ENCODE measurements at places on chromosomes 7 and 10. TPM values are rescaled to one million over a fixed set of nuclear protein-coding genes. Genes with fewer than 3 reads are reported as not detected.

- no peaks in the 10 kb centered on the region for H3K27me3 ChIP-seq
- H3K4me1 ChIP-seq = no peaks in the 10 kb centered on the region
- no peak overlapping the region for H3K4me3 ChIP-seq
- H3K36me3 ChIP-seq = no peaks in the 10 kb centered on the region
- DNase-seq = no peak
Measured at GRCh38 chr7:84452618-84453017, 258.0 kb upstream of the SEMA3A start.

DNA sequence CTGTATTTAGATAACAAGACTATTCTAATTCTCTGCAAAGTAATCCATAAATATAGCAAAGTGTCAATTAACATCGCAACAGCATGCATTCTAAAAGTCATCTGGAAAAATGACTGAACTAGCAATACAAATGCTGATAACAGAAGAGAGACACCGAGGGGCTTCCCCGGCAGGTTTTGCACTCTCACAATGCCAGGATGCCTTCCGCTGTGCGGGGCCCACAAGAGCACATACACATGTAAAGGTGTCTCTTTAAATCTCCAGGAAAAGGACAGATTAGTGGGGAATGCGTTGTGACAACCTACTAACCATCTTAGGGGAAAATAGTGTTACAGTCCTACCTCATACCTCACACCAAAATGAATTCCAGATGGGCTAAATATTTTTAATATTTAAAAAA is 86.9 kb downstream of the CXCL12 start:
- H3K27me3 ChIP-seq = no peaks in the 10 kb centered on the region
- H3K36me3 ChIP-seq = no peaks in the 10 kb centered on the region
- DNase-seq = no peak
- no peak overlapping the region for H3K4me3 ChIP-seq
- H3K27ac ChIP-seq = no peak overlapping the region
- H3K4me1 ChIP-seq = no peaks in the 10 kb centered on the region

DNA sequence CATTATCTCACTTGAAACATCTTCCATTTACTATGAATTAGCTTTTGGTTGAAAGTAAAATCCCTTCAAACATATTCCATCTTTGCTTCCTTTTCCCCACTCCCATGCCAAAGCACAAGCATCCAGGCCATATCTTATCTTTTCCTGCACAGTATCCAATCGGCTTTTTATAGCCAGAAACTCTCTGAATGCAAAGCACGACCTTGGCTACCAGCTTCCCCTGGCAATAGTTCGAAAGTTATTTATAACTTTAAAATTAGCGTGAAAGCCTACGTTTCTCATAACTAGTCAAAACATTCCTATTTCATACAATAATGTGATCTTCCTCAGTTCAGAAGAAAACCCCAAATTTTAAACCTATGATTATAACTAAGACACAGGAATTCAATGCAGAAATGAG is 440 bp downstream of the CTNNA3 start:
- H3K27me3 ChIP-seq = no peaks in the 10 kb centered on the region
- DNase-seq = no peak
- no peaks in the 10 kb centered on the region for H3K4me1 ChIP-seq
- no peak overlapping the region for H3K27ac ChIP-seq
- no peaks in the 10 kb centered on the region for H3K36me3 ChIP-seq

DNA sequence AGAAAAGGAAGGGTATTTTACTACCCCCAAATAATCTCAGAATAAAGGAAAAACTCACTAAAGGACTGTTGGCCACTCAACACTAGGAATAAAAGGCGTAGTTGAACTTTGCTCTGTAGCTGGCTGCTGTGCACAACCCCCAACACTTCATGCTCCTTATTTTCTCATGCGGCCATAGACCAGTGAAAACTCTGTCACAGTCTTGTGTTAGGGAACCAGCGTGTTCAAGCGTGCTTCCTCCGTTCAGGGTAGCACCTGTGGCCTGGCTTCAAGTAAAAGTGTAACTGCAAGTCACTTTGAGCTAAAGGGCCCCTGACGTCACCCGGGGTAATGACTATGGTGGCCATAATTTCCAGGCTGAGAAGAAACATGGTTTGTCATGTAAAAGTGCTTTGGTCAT is 27.0 kb downstream of the BLNK start:
- H3K4me3 ChIP-seq = no peak overlapping the region
- no peaks in the 10 kb centered on the region for H3K36me3 ChIP-seq
- DNase-seq = peak; percentile 53
- no peaks in the 10 kb centered on the region for H3K27me3 ChIP-seq

DNA sequence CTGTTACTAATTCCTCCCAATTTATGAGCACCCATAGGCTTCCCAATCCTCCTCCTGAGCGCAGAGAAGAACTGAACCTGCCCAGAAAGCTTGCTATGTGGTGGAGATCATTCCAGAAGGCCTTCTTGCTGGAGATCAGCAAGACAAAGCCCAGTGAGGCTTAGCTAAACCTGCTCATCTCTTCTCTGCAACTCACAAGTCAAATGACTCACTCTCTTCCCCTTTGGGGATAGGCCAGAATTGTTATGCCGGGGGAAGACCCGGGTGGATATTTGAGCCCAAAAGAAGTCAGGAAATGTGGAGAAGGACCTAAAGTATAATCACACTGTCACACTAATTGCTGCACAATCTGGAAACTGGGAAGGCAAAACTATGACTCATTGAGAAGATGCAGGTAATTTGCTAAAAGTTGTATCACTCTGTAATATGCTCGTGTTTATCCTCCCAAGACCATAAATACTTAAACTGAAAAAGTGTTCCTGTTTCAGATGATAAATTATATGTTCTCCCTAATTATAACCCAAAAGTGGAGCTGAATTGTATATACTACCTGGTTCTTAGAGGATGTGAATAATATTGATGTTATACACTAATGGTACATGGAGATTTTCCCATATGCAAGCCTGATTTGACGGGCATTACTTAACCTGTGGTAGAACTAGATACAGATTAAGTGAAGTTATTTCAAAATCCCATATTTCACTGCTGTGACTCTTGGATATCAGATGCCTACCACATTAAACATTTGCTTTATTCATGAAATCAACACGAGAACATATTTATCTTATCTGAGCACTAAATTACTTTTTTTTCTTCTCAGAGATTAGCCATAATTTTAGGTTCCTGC is 6.4 kb downstream of the NEBL start:
- DNase-seq = no peak
- H3K4me3 ChIP-seq = no peak overlapping the region
- no peaks in the 10 kb centered on the region for H3K4me1 ChIP-seq

- no peak for DNase-seq
- H3K4me1 ChIP-seq = no peaks in the 10 kb centered on the region
- H3K36me3 ChIP-seq = no peaks in the 10 kb centered on the region
- H3K27ac ChIP-seq = no peak overlapping the region
- H3K4me3 ChIP-seq = no peak overlapping the region
- H3K27me3 ChIP-seq = no peaks in the 10 kb centered on the region
Measured at GRCh38 chr7:85508642-85509410, 322.0 kb upstream of the SEMA3D start.

DNA sequence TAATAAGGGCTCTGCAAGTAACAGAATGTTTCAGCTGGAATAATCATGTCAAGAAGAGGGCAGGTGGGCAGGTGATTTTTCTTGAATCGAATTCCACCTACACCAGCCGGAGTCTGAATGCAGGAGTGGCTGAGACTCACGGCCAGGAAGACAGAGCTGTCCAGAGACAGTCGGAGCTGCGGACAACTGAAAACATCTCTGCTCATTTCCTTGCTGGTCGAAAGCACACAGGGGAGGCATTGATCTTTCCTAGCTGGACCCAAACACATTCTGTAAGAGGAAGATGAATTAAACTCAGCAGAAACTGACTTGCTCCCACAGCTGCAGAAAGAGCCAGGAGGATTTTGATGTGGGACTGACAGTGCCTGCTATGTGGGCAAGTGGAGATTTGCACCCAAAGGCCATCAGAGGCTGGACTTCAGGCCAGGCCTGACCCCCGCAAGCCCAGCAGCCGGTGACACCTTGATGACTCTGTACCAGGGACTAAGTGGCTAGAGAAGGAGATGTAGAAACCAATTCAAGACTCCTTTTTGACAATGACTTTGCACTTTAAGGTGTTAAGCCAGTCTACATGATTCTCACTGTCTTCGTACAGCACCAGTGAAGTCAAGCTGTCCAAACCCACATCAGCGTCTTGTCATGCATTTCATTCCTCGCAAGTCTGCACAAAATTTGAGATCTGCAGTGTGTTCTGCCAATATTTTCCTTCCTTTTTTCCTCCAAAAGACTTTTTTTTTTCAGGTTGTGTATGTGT is 169.4 kb downstream of the TEX36 start:
- H3K4me3 ChIP-seq = no peak overlapping the region
- H3K4me1 ChIP-seq = no peaks in the 10 kb centered on the region
- no peaks in the 10 kb centered on the region for H3K36me3 ChIP-seq
- no peaks in the 10 kb centered on the region for H3K27me3 ChIP-seq
- no peak for DNase-seq

GRCh38 chr10:47044741-47045140 is 133.5 kb downstream of the PTPN20 start:
- no peak overlapping the region for H3K27ac ChIP-seq
- no peaks in the 10 kb centered on the region for H3K27me3 ChIP-seq
- H3K4me1 ChIP-seq = no peaks in the 10 kb centered on the region
- H3K36me3 ChIP-seq = no peaks in the 10 kb centered on the region
- no peak overlapping the region for H3K4me3 ChIP-seq

DNA sequence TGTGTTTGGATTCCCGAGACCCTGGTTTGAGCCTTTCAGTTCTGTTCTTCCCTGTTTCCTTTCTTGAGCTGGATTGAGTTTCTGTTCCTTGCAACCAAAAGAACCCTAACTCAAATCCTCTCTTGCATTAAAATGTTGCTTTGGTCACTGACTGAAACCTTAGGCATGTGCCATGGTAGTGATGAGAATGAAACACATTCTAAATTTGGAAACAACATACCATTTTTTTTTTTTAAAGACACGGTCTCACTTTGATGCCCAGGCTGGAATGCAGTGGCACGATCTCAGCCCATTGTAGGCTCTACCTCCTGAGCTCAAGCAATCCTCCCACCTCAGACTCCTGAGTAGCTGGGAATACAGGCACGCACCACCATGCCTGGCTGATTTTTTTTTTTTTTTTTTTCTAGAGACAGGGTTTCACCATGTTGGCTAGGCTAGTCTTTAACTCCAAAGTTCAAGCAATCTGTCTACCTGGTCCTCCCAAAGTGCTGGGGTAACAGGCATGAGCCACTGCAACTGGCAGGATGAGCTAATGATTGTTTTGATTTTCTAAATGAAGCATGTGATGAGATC is 8.4 kb downstream of the THAP5 start:
- H3K4me3 ChIP-seq = no peak overlapping the region
- no peak for DNase-seq
- H3K36me3 ChIP-seq = no peaks in the 10 kb centered on the region
- no peaks in the 10 kb centered on the region for H3K27me3 ChIP-seq
- H3K27ac ChIP-seq = no peak overlapping the region

DNA sequence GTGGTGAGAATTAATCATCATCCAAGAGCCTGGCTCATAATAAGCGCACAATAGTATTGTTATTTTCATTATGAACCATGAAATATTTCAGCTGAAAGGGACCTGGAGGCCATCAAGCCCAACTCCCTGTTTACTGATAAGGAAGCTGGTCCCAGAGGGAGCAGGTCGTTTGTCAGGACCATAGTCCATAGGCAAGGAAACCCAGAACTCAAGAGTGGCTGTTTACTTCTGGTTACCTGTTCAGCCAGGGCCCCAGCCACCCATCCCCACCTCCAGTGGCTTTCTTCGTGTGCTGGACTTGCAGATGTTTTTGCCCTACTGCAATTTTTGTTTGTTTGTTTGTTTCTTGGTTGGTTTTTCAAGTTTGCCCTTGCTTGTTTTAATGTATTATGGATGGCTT is 152.0 kb downstream of the TPST1 start:
- H3K27ac ChIP-seq = no peak overlapping the region
- DNase-seq = no peak
- H3K36me3 ChIP-seq = no peaks in the 10 kb centered on the region
- no peak overlapping the region for H3K4me3 ChIP-seq
- H3K27me3 ChIP-seq = no peaks in the 10 kb centered on the region
- peaks cover 8% of the 10 kb centered on the region for H3K4me1 ChIP-seq

GRCh38 chr10:76675951-76676587 is 961.5 kb downstream of the KCNMA1 start:
- H3K36me3 ChIP-seq = no peaks in the 10 kb centered on the region
- H3K27ac ChIP-seq = no peak overlapping the region
- no peak overlapping the region for H3K4me3 ChIP-seq
- no peaks in the 10 kb centered on the region for H3K4me1 ChIP-seq

DNA sequence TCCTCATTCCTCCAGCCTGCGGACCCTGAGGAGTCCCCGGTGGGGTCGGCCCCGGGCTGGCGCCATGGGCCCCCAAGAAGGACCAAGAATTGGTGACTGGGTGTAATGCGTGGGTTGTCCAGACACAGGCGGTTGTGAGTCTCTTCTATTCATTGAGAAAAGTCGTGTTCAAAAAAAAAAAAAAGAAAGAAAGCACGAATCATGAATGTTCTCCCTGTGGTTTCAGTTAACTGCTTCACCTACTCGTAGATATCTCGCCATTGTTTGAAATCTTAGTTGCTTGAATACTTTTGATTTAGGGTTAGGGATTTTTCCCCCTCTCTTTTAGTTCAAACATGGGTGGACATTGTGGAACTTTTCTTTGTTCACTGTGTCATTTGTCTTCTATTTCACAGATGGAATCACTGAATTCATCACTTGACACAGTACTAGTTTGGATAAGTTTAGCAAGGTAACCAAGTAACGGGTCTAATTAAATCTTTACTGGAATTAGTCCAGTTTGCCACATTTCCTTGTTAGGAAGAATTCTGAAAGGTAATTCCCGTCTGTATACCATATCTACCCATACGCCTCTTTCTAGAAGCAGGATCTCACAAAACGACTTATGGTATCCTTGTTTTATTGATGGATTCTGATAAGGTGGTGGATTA is 775 bp downstream of the STARD3NL start:
- no peaks in the 10 kb centered on the region for H3K4me1 ChIP-seq
- H3K4me3 ChIP-seq = peak overlapping the region; percentile 64
- no peaks in the 10 kb centered on the region for H3K27me3 ChIP-seq
- H3K27ac ChIP-seq = peak overlapping the region; percentile 78

DNA sequence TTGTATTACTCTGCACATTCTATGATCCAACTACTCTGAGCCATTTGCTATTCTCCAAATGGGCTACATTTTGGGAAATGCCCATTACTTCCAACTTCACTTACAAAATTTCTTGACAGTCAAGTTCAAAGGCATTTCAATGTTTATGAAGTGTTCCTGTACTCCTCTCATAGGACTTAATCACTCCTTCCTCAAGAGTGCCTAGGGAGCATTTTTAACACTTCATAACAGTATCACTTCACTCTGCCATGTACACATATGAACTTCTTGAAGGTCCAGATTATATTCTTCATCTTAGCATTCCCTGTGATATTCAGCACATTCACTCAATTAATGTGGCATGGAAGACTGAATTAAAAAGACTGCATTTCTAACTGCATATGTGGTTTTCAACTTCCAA is 21.6 kb downstream of the OSBPL3 start:
- H3K36me3 ChIP-seq = no peaks in the 10 kb centered on the region
- H3K4me3 ChIP-seq = no peak overlapping the region
- H3K27ac ChIP-seq = no peak overlapping the region
- H3K4me1 ChIP-seq = no peaks in the 10 kb centered on the region

PROSER2 gene
- 16.2 TPM for total RNA-seq

ABLIM1 gene
- total RNA-seq = 118 TPM

CTAGE15 gene
- total RNA-seq = 2.0 TPM

GPR146 gene
- total RNA-seq = 9.0 TPM

TCAF2 gene
- total RNA-seq = 0.32 TPM

Measured in colonic mucosa (tissue), 4 donors.